ENCODE measurements at places on chromosomes 2 and 18. TPM values are rescaled to one million over a fixed set of nuclear protein-coding genes. Genes with fewer than 3 reads are reported as not detected.
A peak's percentile ranks its signal among the peaks of the same experiment; 100 is the strongest.

The ADRA2B gene
- total RNA-seq: 0.91 TPM

- H3K27me3 ChIP-seq: peaks cover 17% of the 10 kb centered on the region
- H3K4me3 ChIP-seq: peak overlapping the region; percentile 73
- peak overlapping the region; percentile 71 for H3K27ac ChIP-seq
- H3K36me3 ChIP-seq: no peaks in the 10 kb centered on the region
These were observed 148.3 kb downstream of the KLHL29 start for GRCh38 chr2:23533338-23533695.

DNA sequence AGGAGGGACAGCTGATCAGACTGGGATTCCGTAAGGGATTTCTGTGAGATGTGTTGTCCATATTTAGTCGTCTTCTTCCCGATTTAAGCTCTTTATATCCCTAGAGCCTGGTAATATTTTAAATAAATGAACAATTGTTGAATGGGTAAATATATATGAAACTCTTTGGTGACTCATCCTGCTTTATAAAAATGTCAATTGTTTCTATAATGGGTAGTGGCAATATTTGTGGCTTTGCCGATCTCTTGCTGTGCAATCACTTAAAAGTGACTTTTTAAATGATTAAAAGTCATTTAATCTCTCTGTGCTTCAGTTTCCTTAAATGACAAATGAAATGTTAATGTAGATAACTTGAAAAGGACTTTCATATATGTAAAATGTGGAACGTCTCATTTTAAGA is 339.2 kb downstream of the RNF144A start:
- H3K27ac ChIP-seq: no peak overlapping the region
- no peak overlapping the region for H3K4me3 ChIP-seq
- H3K27me3 ChIP-seq: no peaks in the 10 kb centered on the region
- no peaks in the 10 kb centered on the region for H3K36me3 ChIP-seq
- DNase-seq: no peak
- no peaks in the 10 kb centered on the region for H3K4me1 ChIP-seq

DNA sequence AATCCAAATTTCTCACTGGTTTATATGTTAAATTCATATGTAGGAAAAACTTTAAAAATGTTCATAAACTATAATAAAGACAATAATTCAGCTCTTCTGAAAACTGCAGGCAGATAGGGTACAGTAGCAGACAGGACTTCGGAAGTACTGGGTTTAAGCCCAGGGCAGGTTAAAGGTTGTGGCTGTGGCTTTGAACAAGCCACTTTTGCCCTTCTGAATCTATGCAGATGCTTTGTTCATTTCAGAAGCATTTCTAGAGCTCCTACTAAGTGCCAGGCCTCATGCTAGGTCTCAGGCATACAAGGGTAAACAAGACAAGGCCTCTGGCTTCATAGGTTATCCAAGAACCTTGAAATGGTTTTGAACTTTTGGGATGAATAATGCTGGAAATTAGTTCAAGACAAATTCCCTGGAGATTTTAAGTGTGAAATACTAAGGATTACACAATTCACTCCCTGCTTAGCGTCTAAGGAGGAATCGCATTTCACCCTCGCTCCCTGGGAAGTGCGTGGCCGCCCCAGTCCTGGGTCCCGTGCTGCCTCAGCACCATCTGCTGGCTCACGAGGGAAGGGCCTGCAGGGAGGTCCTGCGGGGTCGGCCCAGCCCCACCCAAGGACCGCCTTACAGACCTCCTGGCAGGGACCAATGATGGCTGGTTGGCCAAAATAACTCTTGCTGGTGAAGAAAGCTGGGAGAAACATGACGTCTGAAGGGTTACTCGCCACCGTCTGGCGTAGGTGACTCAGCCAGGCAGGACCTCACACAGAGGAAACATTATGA is 67.7 kb upstream of the L3MBTL4 start:
- DNase-seq: peak; percentile 79
- H3K27ac ChIP-seq: no peak overlapping the region
- no peak overlapping the region for H3K4me3 ChIP-seq
- H3K4me1 ChIP-seq: no peaks in the 10 kb centered on the region
- H3K27me3 ChIP-seq: no peaks in the 10 kb centered on the region
- no peaks in the 10 kb centered on the region for H3K36me3 ChIP-seq

- no peak overlapping the region for H3K4me3 ChIP-seq
- H3K27ac ChIP-seq: no peak overlapping the region
- no peak for DNase-seq
- H3K4me1 ChIP-seq: no peaks in the 10 kb centered on the region
- H3K36me3 ChIP-seq: no peaks in the 10 kb centered on the region
- no peaks in the 10 kb centered on the region for H3K27me3 ChIP-seq
These were observed 51.8 kb downstream of the ATIC start for GRCh38 chr2:215363461-215364156.

- no peak for DNase-seq
- no peaks in the 10 kb centered on the region for H3K4me1 ChIP-seq
- no peak overlapping the region for H3K27ac ChIP-seq
- H3K4me3 ChIP-seq: no peak overlapping the region
These were observed 34.2 kb upstream of the PPP4R1 start for GRCh38 chr18:9648431-9649163.

All from glutamatergic neuron (in vitro differentiated cells).